ENCODE measurements at places on chromosomes 1 and 21.

DNA sequence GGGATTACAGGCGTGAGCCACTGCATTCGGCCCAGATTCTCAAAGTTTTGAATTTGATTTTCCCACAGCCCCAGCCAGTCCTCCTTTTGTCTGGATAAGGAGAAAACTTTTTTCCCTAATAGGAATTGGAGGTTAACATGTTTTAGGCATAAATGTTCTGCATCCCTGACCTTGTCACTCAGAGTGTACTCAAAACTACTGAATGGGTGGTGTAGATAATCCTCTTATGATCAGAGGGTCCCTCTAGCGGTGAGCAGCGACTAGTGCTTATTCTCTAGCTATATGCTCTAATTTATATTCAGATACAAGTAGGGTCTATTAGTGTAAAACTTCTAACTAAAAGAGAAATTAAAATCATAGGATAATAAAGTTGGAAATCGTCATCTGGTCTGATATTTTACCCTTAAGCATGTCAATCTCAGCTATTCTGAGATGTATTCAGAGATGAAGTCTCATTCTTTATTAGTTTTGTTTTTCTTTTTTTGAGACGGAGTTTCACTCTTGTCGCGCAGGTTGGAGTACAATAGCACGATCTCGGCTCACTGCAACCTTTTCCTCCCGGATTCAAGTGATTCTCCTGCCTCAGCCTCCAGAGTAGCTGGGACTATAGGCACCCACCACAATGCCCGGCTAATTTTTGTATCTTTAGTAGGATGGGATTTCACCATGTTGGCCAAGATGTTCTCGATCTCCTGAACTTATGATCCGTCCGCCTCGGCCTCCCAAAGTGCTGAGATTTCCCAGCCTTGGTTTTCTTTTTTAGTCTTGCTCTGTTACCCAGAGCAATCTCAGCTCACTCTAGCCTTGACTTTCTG lies 2.7 kb upstream of the PSMD4 start:
- DNase-seq: peak; percentile 93

DNA sequence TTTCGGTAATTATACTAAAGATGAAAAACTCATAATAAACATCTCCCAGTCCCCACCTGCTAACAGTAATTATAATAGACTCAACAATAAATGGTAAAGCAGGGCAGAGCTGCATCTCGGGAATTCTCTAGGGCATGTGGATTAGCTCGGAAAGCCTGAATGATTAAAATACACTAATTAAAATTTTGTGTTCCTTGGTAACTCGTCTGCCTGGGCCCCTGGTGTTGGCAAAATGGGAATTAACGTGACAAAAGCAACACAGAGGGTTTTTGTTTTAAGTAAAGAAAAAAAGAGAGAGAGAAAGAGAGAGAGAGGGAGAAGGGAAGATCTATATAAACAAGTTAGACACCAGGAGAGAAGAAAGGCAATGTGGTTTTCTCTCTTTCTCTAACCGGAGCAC lies 62.1 kb downstream of the CASZ1 start:
- no peak for DNase-seq

DNA sequence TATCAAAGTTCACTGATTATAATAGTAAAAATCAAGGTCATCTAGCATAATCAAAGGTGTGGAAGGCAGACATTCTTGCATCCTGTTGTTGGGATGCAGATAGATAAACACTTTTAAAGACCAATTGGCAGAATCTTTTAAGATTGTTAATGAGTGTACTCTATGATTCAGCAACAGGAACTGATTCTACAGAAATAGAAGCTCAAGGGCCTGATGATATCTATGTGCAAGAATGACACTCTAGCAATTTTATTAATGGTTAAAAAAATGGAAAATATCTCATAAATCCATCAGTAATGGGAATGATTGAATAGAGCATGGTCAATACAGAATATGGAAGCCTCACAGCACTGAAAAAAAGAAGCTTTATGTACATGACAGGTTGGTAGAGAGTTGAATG lies 2.2 kb upstream of the ATP1A4 start:
- no peak for DNase-seq

DNA sequence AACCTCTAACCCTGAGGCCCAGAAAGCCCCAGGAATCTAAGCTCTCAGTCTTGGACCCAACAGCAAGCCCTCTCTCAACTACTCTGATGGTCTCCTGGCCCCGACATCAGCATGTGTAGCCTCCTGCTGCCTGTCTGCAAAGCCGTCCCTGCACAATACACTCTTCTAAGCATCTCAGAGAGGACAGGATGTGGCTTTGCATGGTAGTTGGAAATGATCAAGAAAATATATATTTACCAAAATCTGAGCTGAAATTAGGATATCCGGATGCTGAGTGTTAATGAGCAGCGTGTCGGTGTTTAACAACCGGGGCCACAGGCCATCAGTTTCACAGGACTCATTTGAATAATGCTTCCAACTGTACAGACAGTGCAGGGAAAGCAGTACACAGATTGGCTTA lies 59.1 kb upstream of the SIM2 start:
- no peak for DNase-seq

GRCh38 chr1:57616921-57617320 lies 193.1 kb upstream of the DAB1 start:
- no peak for DNase-seq

GRCh38 chr1:118907466-118907865 lies 80.7 kb downstream of the TBX15 start:
- DNase-seq: no peak

GRCh38 chr1:75123756-75124155 lies 10.4 kb upstream of the LHX8 start:
- no peak for DNase-seq

DNA sequence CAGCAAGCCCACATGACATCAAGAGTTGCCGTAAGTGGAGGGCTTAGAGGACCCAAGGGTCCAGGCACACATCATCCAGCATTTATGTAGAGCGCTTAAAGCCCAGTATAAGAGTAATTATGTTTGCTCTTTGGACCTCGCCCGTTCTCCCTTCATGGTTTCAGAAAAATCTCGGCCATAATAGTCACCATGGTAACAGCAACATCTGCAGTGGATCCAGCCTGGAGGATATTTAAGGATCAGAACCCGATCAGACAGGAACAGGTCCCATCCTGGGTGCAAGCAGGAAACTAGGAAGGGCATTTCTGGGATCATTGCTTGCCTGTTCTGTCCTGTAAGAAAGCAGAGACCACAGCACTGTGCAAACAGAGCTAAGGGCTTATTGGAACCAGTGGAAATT lies 89.9 kb upstream of the KAZN start:
- no peak for DNase-seq

DNA sequence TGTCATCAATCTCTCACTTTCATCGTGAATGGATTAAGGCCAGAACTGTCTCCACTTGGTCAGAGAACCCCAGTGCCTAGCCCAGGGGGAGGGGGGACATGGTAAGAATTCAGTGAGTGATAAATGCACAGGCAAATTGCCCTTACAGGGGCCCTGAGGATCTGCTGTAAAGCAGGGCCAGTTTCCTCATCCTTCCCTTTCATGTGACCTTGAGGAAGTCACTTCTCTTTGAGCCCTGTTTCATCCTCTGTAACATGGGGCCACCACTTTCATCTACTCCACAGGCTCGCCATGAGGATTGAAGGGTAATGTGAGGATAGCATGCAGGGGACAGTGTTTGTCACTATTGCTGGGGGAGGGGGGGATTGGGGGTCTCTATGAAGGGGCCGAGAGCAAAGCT lies 28.1 kb upstream of the C1QA start:
- DNase-seq: no peak

DNA sequence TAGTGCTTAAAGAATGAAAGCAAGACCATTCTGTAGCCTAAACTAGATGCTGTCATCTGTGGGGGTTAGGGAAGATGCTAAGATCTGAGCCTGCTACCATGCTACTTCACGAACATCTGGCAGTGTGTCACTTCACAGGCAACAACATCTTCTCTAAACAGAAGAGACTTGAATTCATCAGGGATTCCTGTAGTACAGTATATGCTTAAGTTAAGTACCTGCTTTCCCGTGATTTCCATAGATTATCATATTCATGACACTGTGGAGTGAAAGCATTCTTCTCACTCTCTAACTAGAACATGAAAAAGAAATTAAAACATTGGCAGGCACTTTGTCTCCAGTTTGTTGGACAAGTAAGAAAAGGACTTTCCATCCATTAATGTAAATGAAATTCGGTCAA lies 390.9 kb downstream of the PTBP2 start:
- DNase-seq: no peak

GRCh38 chr21:43772425-43772821 lies 3.7 kb downstream of the CSTB start:
- no peak for DNase-seq

DNA sequence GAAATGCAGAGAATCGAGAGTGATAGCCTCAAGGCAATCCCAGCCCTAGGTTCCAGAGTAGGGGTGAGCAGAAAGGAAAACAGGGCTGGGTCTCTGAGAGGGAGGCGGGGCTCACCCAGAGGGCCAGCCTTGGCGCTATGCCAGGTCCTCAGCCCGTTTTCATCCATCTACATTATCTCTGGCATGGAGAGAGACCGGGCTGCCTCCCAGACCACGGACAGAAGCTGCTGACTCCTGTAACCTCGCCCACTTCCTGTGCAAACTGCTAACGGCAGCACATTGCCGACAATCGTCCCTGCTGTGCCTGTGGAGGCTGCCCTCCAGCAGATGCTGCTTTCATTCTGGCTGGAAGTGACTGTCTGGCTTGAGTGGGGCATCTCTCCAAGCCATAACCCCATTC lies 569.1 kb downstream of the NPHP4 start:
- no peak for DNase-seq

- peak; percentile 73 for DNase-seq
These were observed 55.0 kb downstream of the S1PR1 start for GRCh38 chr1:101291562-101292380.

GRCh38 chr21:42505090-42505726 lies 8.4 kb upstream of the SLC37A1 start:
- DNase-seq: peak; percentile 67

DNA sequence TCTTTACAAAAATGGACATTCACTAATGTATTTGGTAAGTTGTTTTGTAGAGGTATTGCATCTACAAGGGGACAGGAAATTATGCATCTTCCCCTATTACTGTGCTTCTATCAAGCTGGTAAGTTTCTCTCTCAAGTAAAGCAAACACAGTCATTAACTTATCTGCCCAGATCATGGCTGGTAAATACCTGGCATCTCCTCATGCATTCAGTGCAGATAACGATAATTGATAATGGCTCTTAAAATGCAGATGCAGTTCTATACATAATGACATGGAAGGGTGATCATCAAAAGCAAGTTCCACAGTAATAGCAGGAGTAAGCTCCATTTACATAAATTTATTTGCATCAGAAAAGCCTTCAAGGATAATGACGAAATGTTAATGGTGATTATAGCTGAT lies 122.4 kb downstream of the SIPA1L2 start:
- DNase-seq: no peak

GRCh38 chr1:204405988-204406387 lies 5.6 kb downstream of the PPP1R15B start:
- DNase-seq: no peak

- DNase-seq: no peak
These were observed 17.5 kb upstream of the TTC22 start for GRCh38 chr1:54818461-54819194.

DNA sequence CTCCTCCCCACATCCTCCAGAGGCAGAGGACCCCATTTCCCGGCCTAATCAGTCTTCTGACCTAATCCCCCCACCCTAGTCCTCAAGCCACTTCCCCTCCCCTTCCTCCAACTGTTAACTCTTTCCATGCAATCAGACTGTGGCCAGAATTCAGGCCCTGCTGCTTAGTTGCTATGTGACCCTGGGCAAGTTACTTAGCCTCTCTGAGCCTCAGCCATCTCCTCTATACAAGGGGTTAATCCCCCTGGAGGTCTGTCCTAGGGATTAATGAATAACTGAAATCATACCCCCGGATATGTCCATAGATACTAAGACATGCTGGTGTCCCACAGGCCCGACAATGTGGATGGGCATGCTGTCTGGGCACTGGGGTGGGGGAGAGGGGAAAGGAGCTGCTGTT lies 18.3 kb downstream of the AHDC1 start:
- no peak for DNase-seq

- no peak for DNase-seq
These were observed 26.4 kb upstream of the EEIG2 start for GRCh38 chr1:108533351-108534083.

DNA sequence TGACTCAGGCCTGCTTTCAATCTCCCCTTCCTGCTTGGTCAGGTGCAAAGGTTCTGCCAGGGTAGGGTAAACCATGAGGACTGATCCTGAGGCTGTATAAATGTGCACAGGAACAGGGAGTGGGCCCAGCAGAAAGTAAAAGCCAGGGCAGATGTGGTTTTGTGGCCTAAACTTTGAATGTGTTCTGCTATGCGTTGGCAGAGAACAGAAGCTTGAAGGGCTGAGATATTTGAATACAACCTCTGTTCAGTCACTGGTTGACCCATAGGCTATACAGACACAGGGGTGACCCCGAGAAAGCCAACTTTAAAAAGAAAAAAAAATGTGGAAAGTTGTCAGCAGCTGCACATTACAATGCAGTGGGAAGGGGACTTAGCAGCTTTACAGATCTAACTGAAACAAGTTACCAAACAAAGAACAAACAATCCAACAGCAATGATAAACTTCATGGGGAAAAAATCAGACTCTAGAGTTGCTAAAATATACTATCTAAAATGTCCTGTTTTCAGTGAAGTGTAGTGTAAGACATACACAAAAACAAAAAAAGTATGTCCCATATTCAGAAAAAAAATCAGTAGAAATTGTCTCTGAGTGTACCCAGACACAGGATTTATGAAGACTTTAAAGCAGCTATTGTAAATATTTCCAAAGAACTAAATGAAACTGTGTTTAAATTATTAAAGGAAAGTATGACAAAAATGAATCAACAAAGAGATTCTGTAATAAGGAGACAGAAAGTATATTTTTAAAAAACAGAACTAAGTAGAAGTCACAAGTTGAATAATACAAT lies 216.1 kb downstream of the RPS6KC1 start:
- no peak for DNase-seq

DNA sequence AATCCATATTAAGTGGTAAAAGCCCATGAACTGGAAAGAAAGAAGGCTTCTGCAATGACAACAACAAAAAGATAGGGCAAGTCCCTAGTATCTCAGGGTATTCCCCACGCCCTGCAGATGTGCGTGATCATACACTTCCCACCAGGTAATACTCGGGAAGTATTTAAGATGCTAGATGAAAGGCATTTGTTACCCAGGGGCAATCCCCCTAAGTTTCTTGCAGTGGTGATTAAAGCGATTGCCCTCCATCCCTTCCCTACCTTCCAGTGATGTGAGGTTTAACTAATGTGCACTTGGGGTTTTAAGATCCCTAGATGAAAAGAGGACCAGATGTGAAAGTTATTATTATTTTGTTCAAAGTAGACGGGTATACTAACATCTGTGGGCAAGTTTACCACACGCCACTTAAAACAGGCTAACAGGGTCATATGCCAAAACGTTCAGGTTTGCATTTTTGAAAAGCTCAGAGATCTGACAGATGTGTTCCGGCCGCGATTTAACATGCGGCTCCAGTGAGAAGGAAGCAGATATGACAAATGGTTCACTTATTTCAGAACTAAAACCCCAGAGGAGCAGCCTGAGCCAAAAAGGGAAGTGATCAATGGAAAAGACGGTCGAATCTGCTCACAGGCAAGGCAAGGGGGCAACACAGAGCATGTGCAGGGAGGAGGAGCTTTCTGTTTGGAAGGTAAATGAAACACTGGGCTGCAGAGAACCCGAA lies 17.4 kb downstream of the TIAM1 start:
- peak; percentile 77 for DNase-seq

- DNase-seq: no peak
These were observed 60.4 kb downstream of the CAPZB start for GRCh38 chr1:19424651-19425570.

- no peak for DNase-seq
These were observed 40.1 kb upstream of the TMPRSS15 start for GRCh38 chr21:18443701-18444100.

GRCh38 chr1:3015269-3015635 lies 6.0 kb upstream of the ACTRT2 start:
- no peak for DNase-seq

All from Karpas-422 (cell line).